ENCODE measurements at places on chromosomes 4 and X.

DNA sequence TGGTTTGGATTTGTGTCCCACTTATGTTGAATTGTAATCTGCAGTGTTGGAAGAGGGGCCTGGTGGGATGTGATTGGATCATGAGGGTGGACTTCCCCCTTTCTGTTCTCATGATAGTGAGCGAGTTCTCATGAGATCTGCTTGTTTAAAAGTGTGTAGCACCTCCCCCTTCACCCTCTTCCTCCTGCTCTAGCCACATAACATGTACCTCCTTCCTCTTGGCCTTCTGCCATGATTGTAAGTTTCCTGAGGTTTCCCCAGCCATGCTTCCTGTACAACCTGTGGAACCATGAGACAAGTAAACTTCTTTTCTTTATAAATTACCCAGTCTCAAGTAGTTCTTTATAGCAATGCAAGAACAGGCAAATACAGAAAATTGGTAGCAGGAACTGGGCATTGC lies 138.7 kb downstream of the INPP4B start:
- no peak for DNase-seq

DNA sequence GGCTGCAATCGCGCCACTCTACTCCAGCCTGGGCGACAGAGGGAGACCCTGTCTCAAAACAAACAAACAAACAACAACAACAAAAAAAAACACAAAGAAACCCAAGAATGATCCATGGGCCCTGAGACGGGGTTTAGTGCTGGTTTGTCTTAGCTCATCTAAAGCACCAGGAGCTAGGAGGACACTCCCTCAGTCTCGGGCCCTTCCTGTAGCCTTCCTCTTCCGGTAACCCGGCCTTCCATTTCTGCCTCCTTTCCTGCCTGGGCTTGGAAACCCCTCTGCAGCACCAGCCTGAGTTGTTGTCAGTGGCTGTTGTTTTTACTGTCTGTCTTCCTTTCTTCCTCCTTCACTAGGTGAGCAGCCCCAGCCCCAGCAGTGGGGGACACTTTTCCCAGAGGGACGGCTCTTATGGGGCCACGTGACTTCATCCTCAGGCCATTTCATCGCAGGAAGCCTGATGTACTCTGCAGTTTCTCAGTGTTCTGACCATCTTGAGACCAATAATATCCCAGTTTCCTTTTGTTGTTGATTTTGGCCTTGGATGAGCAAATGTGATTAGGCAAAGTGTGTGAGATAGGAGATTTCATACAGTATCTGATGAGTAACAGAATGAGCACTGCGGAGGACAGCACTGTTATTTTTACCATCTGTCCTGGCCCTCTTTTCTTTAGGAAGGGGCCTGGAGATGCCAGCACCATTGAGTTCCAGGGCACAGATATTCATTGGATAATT lies 90.1 kb downstream of the ANAPC4 start:
- DNase-seq, result no peak

- no peak for DNase-seq
Observed at GRCh38 chrX:9656871-9657270, 108.8 kb downstream of the GPR143 start.

DNA sequence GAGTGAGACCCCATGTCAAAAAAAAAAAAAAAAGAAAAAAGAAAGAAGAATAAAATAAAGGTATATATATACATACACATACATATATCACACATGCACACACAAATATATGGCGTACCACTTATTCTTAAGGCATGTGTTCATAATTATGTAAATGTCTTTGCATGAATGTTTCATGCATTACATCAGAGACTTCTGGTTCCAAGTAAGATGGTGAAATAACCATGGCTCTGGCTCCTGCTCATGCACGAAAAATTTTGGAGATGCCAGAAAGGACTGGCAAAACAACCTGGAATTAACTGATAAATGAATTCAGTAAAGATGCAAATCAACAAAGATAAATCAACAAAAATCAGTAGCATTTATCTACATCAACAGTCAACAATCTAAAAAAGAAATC lies 19.7 kb upstream of the FHIP1A start:
- DNase-seq, result no peak

GRCh38 chr4:42306221-42307109 lies 90.8 kb upstream of the SHISA3 start:
- no peak for DNase-seq
